ENCODE measurements at places on chromosomes 6 and 20. TPM values are rescaled to one million over a fixed set of nuclear protein-coding genes. Genes with fewer than 3 reads are reported as not detected.

GRCh38 chr6:160063771-160064413 is 57.7 kb upstream of the SLC22A1 start:
- no peaks in the 10 kb centered on the region for H3K36me3 ChIP-seq
- peaks cover 2% of the 10 kb centered on the region for H3K4me1 ChIP-seq
- no peak for DNase-seq
- H3K27me3 ChIP-seq, result no peaks in the 10 kb centered on the region
- H3K4me3 ChIP-seq, result no peak overlapping the region
- H3K27ac ChIP-seq, result no peak overlapping the region

DNA sequence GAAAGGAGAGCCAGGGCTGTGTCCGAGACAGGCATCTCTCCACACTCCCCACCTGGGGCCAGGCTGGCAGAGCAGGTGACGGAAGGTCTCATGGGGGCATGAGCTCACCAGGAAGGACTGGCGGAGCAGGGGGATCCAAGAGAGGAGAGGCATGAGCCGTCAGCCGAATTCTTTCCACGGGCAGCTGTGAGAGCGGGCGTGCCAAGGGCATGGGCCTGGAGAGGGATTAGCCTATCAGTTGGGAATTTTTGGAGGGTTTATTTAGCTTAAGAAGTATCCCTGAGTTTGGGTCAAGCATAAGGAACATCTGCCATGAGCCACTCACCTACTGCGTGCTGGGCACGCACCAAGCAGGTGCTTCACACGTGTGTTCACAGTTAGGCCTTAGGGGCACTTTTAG is 60.2 kb upstream of the ZNFX1 start:
- H3K27ac ChIP-seq, result no peak overlapping the region
- H3K36me3 ChIP-seq, result no peaks in the 10 kb centered on the region
- no peak overlapping the region for H3K4me3 ChIP-seq
- H3K27me3 ChIP-seq, result no peaks in the 10 kb centered on the region
- DNase-seq, result no peak

DNA sequence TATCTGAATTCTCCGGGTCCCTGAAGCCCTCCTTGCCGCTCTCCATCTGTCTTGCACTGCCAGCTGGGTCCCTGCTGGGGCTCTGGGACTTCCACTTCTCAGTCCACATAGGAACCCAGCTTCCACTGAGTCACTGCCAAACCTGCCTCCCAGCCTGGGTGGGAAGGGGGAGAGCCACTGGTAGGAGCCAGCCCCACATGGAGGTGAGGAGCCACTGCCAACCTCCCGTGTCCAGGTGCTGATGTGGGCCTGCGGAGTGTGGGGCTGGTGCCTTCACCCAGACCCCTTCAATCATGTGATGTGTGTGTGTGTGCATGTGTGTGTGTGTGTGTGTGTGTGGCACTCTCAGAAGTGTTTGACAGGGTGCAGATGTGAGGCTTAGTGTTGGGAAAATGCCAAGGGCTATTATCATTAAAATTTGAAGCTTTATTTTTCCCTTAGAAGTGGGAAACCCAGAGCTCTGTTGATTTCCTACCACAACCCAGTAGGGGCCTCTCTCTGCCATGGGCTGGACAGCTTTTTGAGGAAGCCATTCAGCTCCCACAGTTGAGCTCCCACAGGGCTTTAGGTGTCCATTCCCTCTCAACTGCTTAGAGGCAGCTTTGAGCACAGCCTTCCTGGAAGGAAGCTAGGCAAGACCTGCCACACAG is 9.3 kb upstream of the SGK2 start:
- no peaks in the 10 kb centered on the region for H3K4me1 ChIP-seq
- no peak overlapping the region for H3K27ac ChIP-seq
- no peak for DNase-seq
- no peak overlapping the region for H3K4me3 ChIP-seq

DNA sequence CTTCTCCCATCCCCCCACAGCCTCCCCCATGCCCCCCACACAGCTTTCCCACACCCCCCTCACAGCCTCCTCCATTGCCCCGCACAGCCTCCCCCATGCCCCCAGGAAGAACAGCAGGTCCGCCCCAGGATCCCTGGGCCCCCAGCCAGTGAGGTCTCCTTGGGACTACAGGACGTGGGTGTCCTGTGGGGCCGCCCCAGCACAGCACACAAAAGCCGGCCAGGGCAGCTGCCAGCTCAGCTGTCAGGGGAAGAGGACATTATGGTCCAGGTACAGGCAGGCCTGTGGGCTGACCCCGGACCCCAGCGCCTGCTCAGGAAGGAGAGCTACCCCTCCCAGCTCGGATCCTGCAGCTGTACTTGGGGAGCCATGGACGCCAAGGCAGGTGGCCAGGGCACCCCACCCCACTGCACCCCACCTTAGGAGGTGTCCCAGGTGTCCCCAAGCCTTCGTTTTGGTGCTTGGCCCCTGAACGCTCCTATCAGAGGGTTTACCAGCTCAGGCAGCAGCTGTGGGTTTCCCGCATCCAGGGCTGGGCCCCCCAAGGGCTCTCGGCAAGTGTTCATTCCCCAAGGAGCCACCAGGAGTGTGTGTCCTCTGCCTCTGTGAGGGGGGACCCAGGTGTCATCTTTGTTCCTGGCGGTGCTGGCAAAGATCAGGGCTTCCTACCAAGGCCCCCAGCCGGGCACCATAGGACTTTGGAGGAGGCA is 42.3 kb upstream of the GATA5 start:
- H3K36me3 ChIP-seq, result no peaks in the 10 kb centered on the region
- no peaks in the 10 kb centered on the region for H3K4me1 ChIP-seq
- H3K27ac ChIP-seq, result no peak overlapping the region
- no peak overlapping the region for H3K4me3 ChIP-seq

DNA sequence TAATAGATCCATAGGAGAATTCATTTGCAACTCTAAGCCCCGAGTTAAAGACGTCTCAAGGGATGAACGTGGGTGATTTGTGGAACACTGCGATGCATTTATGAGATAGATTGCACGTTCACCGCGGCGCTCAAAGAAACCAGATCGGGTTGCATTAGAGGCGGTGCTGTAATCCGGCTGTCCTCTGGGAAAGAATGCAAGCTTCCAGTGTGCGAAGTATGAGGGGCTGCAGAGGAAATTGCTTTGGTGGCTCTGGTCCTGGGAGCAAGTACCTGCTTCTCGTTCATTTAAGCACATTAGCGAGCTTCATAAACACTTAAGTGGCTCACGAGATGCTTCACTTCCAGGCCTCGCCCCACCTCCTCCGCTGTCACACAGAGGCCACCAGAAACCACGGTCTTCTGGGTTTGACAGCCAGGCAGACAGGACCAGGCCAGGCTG is 182.3 kb downstream of the CDH4 start:
- no peak overlapping the region for H3K27ac ChIP-seq
- H3K4me3 ChIP-seq, result no peak overlapping the region
- no peaks in the 10 kb centered on the region for H3K36me3 ChIP-seq
- peaks cover 16% of the 10 kb centered on the region for H3K27me3 ChIP-seq
- DNase-seq, result no peak
- H3K4me1 ChIP-seq, result no peaks in the 10 kb centered on the region

DNA sequence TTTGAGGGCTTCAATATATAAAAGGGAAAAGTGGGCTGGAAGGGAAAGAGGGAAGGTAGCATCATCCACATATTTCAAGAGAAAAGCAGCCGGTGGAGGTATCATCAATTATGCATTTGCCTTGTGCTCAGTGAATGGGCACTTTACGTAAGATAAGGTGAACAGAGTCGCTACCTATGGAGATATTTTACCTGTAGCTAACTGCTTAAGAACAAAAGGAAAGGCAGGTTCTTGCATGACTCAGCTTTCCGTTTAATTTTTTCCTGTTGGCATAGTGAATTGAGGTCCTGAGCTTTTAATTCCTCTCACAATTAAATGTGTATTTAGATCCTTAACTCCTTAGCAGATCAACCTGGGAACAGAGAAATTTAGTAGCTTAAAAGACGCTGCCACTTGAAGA is 25.5 kb upstream of the PLCB4 start:
- H3K4me3 ChIP-seq, result no peak overlapping the region
- H3K27me3 ChIP-seq, result no peaks in the 10 kb centered on the region
- no peak for DNase-seq
- H3K27ac ChIP-seq, result no peak overlapping the region
- H3K36me3 ChIP-seq, result no peaks in the 10 kb centered on the region

DNA sequence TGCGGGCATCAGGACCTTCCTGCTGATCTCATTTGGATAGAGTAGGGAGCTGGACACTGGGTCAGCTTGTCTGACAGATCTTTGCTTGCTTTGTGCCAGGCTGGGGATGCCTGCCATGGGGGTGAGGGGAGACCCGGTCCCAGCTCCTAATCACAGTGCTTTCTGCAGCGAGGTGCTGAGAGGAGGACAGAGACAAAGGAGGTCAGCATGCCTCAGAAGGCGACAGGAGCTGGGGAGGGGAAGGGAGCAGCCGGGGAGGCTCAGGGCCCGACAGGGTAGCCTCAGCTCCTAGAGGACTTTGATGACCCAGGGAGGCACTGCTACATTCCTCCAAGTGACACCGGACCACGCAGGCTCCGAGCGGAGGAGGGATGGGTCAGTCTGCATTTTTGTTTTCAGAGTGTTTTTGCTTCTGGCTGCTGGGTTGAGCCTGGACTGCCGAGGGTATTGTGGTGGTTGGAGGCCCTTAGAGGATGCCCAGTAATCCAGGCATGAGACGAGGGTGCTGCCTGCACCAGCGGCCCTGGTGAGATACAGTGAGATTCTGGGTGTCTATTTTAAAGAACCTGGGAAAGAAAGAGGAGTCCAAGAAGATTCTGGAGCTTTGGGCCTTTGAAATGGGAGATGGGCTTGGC is 7.8 kb downstream of the RBM38 start:
- H3K27ac ChIP-seq, result peak overlapping the region; percentile 94
- no peak for DNase-seq
- no peaks in the 10 kb centered on the region for H3K36me3 ChIP-seq
- peaks cover 30% of the 10 kb centered on the region for H3K4me1 ChIP-seq
- H3K27me3 ChIP-seq, result no peaks in the 10 kb centered on the region

- no peak for DNase-seq
- no peak overlapping the region for H3K27ac ChIP-seq
- no peaks in the 10 kb centered on the region for H3K36me3 ChIP-seq
- H3K27me3 ChIP-seq, result no peaks in the 10 kb centered on the region
- no peak overlapping the region for H3K4me3 ChIP-seq
These were observed 665.4 kb downstream of the EPHA7 start for GRCh38 chr6:92753956-92754355.

- no peak for DNase-seq
- no peaks in the 10 kb centered on the region for H3K36me3 ChIP-seq
- no peaks in the 10 kb centered on the region for H3K27me3 ChIP-seq
- no peaks in the 10 kb centered on the region for H3K4me1 ChIP-seq
- H3K27ac ChIP-seq, result no peak overlapping the region
These were observed 254.0 kb downstream of the GRM1 start for GRCh38 chr6:146282837-146283236.

GRCh38 chr6:19209202-19209601 is 628.0 kb upstream of the ID4 start:
- H3K27me3 ChIP-seq, result no peaks in the 10 kb centered on the region
- no peak overlapping the region for H3K4me3 ChIP-seq
- no peaks in the 10 kb centered on the region for H3K36me3 ChIP-seq
- H3K4me1 ChIP-seq, result no peaks in the 10 kb centered on the region
- DNase-seq, result no peak

DNA sequence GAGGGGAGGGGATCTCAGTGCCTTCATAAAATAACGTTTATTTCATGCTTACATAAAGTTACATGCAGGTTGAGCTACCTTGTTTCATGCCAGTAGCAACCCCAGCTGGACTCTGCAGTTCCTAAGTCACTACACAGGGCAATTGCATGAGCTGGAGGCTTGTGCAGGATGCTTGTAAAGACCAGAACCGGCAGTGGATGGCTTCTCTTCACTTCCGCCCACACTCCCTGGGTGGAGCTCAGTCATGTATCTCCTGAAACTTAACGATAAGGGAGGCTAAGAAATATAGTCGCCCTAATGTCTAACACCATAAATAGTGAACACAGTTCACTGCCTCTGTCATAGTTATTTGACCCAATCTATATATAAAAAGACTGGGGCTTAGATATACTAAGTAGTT is 99.4 kb upstream of the RAB32 start:
- no peaks in the 10 kb centered on the region for H3K4me1 ChIP-seq
- DNase-seq, result no peak
- no peaks in the 10 kb centered on the region for H3K36me3 ChIP-seq
- no peaks in the 10 kb centered on the region for H3K27me3 ChIP-seq
- H3K27ac ChIP-seq, result no peak overlapping the region

DNA sequence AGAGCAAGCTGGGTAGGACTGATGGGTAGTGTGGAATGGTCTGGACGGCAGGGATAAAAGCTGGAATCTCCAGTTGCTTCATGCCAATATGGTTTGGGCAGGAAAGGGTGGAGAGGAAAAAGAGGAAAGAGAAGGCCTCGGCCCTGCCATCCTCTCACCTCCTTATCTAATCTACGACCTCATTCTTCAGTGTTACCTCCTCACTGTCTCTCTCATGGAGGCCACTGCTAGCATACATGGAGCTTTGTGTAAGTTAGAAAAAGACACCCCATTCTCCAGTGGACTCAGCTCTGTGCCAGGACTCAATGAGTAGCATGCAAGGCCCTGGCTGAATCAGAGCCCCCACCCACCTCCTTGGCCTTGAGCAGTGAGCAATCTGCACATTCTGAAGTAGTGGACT is 6.1 kb upstream of the ARID1B start:
- peaks cover 6% of the 10 kb centered on the region for H3K4me1 ChIP-seq
- H3K27ac ChIP-seq, result no peak overlapping the region
- no peak for DNase-seq
- no peaks in the 10 kb centered on the region for H3K27me3 ChIP-seq

- no peaks in the 10 kb centered on the region for H3K36me3 ChIP-seq
- no peak for DNase-seq
- H3K4me1 ChIP-seq, result no peaks in the 10 kb centered on the region
- no peaks in the 10 kb centered on the region for H3K27me3 ChIP-seq
These were observed 1567.8 kb upstream of the DEFB115 start for GRCh38 chr20:29689411-29690225.

GRCh38 chr6:144298194-144298593 is 13.1 kb downstream of the UTRN start:
- peaks cover 34% of the 10 kb centered on the region for H3K4me1 ChIP-seq
- no peak for DNase-seq
- peak overlapping the region; percentile 20 for H3K27ac ChIP-seq
- H3K27me3 ChIP-seq, result no peaks in the 10 kb centered on the region
- no peaks in the 10 kb centered on the region for H3K36me3 ChIP-seq

DNA sequence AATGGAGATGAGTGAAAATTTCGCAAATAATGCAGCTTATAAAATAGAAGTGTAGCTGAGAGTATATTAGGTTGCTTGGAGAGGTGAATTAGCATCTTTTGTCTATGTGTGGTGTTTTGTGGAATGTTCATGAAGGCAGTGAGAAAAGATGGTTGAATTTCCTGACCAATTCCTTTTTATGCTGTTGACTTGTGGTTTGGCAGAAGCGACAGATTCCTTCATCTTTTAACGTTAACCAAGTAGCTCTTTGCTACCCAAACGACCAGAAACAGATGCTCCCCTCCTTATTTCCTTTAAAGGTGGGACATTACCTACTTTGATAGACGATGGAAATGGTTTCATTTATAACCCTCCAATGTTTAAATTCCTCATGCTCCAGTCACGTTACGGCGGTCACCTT is 390.5 kb downstream of the QKI start:
- no peaks in the 10 kb centered on the region for H3K36me3 ChIP-seq
- H3K27me3 ChIP-seq, result no peaks in the 10 kb centered on the region
- no peak overlapping the region for H3K4me3 ChIP-seq

Gene PNPLA1
- total RNA-seq, result not detected

Gene RIOK1
- total RNA-seq, result 9.8 TPM

Gene RBM12
- total RNA-seq, result 24.7 TPM

Gene CCN6
- not detected for total RNA-seq

Gene METTL24
- total RNA-seq, result 24.7 TPM

Gene DYNLT2
- 3.3 TPM for total RNA-seq

Gene TUBB
- 110 TPM for total RNA-seq

Gene C6orf58
- not detected for total RNA-seq
